ENCODE measurements at places on chromosomes 3 and 15.
A peak's percentile ranks its signal among the peaks of the same experiment; 100 is the strongest.

GRCh38 chr3:9244495-9245183 is 4.8 kb downstream of the SRGAP3 start:
- DNase-seq = no peak

GRCh38 chr3:131341761-131342160 is 39.8 kb upstream of the NUDT16 start:
- DNase-seq = no peak

- no peak for DNase-seq
Measured at GRCh38 chr3:124410471-124410870, 319.8 kb upstream of the UMPS start.

DNA sequence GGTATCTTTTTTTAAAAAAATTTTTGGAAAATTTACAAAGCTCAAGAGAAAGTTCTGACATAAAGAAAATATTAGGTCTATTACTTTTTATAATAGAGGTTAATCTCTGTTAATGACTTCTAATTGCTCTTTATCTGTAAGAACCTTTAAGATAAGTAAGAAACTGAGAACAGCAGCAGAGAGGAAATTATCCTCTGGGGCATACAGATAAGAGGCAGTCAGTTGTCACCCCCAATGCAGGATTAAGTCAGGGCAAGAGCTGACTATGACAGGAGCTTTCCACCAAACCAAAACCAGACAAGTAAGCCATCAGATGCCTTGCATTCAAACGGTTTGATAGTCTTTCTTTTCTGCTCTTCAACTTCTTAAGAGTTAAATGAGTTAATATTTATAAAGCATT is 149.0 kb downstream of the GSK3B start:
- DNase-seq = no peak

- DNase-seq = peak; percentile 83
Measured at GRCh38 chr3:72661115-72661457, 187.2 kb downstream of the SHQ1 start.

GRCh38 chr15:80830677-80831076 is 51.5 kb downstream of the CEMIP start:
- DNase-seq = no peak
